Activated naive CD8-positive, alpha-beta T cell treated with anti-CD3 and anti-CD28 coated beads, Interleukin-2, amount 10 ng/mL, durations not matched to agents 7 days and 5 days (primary cell): ENCODE measurements at places on chromosomes 4 and X.

DNA sequence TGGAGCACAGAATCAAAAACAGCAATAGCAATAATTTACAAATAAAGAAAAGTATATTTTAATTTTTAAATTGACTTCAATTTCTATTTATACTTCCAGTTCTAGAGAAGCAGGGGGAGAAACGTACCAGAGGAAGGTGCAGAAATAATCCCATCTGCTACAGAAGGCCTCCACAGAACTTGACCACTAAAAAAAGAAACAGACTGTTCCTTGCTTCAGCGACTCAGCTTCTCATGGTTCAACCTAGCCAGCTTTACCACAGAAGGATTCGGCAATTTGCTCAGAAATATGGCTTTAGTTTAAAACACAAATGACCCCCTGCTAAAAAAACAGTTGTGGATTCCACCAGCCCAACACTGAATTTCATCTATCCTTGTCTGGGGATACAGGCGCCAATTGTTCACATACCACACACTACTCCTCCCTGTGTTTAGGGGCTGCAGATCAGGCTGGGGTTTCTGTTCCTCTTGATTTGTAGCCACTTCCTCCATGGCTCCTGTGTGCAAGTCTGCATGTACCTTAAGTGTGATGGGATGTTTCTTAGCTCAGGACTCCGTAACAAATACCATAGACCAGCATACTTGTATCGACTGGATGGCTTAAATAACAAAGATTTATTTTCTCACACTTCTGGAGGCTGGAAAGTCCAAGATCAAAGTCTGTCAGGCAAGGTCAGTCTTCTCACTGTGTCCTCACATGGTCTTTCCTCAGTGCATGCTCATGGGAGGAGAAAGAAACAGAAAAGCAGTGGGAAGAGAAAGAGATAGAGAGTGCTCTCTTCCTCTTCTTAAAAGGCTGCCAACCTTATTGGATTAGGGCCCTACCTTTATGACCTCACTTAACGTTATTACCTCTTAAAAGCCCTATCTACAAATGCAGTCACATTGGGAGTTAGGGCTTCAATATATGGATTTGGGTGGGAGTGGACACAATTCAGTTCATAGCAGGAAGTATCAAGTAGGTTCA lies 79.1 kb downstream of the AMOT start:
- DNase-seq, result no peak

GRCh38 chr4:147862043-147862692 lies 130.3 kb downstream of the ARHGAP10 start:
- no peak for DNase-seq

GRCh38 chrX:69038188-69038587 lies 127.1 kb downstream of the PJA1 start:
- no peak for DNase-seq

DNA sequence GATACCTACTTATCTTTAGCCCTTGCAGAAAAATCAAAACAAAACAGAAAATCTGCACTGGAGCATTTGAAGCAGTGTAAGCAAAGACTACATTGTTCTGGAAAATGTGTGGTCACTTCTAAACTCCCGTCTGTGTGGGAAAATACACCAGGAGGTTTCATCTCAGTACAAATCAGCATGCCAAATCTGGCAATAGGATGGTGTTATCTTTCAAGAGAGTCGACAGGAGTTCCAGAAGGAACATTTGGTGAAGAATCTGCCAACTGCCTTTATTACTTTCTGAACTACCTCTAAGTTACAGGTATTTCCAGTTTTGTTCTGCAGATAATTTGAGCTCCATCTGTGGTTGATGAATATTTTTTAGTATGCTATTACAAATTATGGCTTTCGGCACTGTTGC lies 1348.0 kb downstream of the RAPGEF2 start:
- no peak for DNase-seq

DNA sequence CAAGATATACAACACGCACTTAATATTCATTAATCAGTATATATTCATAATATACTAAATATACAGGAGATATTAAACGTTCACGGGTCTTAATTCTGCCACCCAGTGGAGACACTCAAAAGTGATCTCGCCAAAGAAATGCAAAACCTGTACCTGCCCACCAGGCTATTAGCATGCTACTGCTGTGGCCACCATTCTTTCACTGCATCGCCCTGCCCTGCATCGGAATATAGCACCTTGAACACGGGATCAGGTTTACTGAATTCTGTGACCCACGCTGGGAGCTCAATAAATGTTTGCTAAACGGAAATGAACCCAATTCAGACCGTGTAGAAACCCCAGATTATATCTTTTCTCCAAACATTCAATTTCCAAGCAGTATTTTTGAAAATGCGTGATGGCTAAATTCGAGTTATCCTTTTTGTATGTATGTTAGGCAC lies 840 bp upstream of the CLCN3 start:
- DNase-seq, result peak; percentile 46

DNA sequence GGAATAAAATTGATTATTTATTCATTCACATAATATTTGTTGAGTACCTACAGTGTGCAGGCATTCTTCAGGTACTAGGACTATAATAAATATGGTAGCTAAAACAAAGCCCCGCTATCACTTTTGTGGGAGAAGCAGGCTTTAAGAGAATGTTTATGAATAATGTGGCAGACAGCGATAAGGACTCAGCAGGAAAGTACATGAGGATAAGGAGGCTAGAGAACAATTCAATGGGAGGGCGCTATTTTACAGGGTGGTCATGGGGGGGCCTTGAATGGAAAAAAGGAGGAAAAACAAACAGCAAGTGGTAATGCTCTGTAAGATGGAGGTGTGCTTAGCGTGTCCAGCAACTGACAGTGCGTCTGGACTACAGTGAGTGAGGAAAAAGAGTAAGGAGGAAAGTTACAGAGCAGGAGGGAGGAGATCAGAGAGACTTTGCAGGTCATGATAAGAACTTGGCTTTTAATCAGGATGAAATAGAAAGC lies 264.2 kb upstream of the ETNPPL start:
- no peak for DNase-seq

GRCh38 chr4:2515830-2516550 lies 20.5 kb upstream of the FAM193A start:
- no peak for DNase-seq

- DNase-seq, result no peak
Observed at GRCh38 chr4:181752516-181752915, 490.7 kb upstream of the TENM3 start.

GRCh38 chrX:153857348-153857903 lies 27.1 kb upstream of the PDZD4 start:
- DNase-seq, result no peak

DNA sequence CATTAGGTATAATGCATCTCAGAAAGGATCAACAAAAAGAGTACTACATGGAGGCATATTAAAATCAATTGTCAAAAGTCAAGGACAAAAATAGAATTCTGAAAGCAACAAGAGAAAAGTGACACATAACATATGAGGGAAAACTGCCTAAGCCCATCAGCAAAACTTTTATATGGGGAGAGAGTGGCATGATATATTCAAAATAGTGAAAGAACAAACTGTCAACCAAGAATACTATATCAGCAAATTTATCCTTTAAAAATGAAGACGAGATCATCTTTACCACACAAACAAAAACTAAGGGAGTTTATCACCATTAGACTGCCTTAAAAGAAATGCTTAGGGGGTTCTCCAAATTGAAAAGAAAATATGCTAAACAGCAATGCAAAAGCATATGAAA lies 86.4 kb upstream of the CHRDL1 start:
- DNase-seq, result no peak

DNA sequence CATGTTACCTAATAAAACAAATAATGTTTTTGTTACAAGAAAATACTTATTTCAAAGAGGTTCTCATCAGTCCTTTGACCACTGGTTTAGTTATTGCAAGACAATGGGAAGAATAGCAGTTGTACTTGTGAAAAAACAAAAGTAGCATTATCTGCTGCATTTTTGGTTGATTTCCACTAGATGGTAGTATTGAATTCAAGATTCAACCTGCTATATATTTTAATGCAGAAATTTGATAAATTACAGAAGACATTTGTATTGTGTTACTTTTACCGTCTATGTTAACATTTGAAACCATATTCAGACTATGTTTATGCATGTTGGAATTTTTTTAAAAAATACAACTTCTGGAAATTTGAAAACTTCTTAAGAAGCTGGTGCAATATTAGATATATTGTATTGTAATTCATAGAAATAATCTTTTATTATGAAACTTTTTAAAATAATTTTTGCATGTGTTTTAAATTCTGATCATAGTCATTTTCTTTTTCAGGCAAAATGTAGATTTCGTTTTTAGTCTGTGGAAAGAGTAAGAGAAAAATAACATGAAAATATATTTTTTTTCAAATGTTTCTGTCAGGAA lies 56.4 kb downstream of the SPCS3 start:
- DNase-seq, result no peak

DNA sequence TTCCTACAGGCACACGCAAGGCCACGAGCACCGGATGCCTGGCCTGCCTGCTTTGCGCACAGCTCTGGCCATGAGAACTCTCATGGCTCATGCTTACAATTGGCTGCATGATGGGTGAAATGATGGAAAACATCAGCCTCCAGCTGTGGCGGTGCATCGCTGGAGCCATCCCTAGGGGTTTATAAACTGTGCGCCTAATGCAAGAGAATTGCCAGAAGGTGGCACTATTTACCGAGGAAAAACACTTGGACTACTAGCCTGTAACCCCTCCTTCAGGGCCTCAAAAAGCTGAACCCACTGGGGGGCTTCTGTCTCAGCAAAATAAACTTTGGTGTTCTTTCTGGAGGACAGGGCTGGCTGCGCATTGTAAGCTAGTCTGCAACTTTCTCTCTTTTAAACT lies 51.9 kb downstream of the PHKA2 start:
- no peak for DNase-seq

DNA sequence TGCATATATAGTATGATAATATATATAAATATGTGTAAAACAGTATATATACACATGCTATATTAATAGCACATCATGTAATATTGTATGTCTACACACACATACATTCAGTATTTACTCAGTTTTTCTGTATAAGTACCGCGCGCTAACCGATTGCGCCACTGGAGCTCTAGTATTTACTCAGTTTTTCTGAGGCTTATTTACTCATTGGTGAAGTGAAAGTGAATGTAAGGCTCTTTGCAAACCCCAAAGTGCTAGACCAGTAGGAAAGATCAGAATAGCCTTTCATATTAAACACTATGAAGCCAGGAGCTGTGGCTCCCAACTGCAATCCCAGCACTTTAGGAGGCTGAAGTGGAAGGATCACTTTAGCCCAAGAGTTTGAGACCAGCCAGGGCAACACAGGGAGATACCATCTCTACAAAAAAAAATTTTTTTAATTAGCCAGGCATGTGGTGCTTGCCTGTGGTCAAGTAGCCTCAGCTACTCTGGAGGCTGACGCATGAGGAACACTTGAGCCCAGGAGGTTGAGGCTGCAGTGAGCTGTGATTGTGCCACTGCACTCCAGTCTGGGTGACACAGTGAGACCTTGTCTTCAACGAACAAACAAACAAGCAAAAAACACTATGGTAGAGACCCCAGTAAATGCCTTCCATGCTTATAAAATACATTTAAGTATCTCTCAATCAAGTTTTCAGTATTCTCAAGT lies 125.8 kb downstream of the KIT start:
- no peak for DNase-seq

- no peak for DNase-seq
Observed at GRCh38 chr4:20042769-20043168, 208.9 kb upstream of the SLIT2 start.

- no peak for DNase-seq
Observed at GRCh38 chr4:106583567-106583966, 215.0 kb upstream of the GIMD1 start.

DNA sequence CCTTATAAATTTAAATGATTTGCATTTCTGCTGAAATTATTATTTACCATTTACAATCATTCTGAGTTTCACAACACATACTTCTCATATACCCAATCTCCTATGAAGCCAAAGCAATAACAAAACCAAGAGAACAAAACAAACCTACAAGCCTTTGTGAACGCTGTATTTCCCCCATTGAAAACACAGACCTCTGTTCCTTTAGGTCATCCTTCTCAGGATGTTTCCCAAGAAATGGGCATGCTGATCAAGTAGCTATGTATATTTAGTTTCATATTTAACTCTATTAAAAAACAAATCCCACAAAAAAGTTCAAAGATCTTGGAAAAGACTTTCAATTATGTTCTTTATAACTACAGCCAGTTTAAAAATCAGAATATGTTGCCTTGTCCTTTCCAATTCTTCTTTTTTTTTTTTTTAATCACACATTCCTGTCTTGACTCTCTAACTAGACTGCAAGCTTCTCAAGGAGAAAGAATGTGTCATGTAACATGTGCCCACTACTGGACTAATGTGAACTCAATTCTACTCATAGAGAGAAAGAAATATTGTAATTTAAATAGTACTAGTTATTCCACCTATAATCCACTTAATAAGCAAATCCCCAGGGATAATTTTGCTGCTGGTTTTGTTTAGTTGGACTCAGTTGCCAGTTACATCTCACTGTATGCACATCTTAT lies 84.3 kb upstream of the PRSS48 start:
- no peak for DNase-seq
